ENCODE measurements at places on chromosomes 7 and 10. TPM values are rescaled to one million over a fixed set of nuclear protein-coding genes. Genes with fewer than 3 reads are reported as not detected.
A peak's percentile ranks its signal among the peaks of the same experiment; 100 is the strongest.

- DNase-seq = no peak
Measured at GRCh38 chr10:30537586-30537985, 92.0 kb downstream of the LYZL2 start.

DNA sequence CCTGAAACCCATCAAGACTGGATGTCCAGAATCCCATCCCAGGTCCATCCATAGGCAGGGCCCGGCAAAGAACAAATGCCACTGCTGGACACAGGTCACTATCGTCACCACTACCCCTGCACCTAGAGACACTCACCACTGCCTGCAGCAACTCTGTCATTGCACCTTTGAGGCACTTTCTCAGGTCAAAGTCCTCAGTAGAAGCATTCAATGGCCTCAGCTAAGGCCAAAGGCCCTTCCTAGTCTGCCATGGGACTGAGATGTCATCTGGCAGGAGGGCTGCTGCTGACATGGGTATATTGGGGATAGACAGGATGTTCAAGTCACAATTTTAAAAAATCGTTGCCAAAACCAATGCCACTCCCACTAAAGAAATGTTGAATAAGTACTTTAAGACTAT, 58.7 kb downstream of the GPAM start:
- DNase-seq = no peak

GRCh38 chr7:132751244-132751647, 175.0 kb upstream of the PLXNA4 start:
- no peak for DNase-seq

GRCh38 chr10:60605476-60605875, 172.8 kb upstream of the CDK1 start:
- DNase-seq = no peak

GRCh38 chr10:106712988-106713387, 451.5 kb downstream of the SORCS1 start:
- no peak for DNase-seq

GRCh38 chr7:138023618-138024342, 21.9 kb upstream of the CREB3L2 start:
- no peak for DNase-seq

DNA sequence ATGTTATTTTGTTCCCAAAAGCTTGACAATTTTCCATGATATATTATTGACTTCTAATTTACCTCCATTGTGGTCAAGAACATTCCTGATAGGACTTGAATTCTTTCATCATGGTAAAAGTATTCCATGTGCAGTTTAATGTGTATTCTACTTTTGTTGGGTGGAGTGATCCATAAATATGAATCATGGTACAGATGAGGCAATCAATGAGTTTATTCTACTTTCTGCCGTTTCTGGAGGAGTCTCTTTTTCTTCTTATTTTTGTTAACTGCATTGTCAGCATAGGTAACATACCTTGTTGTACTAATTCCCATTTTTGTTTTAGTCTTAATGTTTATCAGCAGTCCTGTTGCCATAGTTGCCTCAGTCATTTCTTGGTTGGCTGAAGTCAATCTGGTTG, 69.6 kb downstream of the SHOC2 start:
- DNase-seq = no peak

DNA sequence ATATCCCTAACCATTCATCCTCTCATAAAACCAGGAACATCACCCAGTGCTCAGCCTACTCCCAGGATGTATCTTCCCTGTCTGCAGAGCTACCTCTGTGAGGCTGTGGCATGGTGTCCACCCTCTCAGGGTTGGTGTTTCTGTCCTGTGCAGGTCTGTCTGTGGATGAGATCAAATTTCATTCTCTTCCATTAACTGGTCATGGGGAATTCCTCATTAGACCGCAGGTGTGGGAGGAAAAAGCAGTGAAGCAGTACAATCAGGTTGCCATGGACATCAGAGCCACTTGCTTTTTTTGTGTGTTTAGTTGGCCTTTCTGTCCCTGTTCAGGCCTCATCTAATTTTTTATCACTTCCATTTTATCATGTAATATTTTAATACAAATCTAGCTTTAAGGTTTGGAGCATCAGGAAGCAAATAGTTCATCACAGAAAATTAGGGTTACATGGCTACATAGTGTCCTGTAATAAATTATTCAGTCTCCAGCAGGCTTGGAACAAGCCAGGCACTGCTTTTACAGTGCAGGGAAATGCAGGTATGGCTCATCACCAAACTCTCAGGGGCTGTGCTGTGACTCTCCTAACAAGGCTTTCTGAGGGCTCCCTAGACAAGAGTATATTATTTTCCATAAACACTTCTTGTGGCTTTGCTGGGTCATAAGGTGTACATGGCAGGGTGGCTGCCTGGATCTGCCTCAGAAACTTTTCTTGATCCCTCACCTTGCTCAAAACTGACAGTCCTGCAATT, 594.9 kb upstream of the IGFBP3 start:
- no peak for DNase-seq

DNA sequence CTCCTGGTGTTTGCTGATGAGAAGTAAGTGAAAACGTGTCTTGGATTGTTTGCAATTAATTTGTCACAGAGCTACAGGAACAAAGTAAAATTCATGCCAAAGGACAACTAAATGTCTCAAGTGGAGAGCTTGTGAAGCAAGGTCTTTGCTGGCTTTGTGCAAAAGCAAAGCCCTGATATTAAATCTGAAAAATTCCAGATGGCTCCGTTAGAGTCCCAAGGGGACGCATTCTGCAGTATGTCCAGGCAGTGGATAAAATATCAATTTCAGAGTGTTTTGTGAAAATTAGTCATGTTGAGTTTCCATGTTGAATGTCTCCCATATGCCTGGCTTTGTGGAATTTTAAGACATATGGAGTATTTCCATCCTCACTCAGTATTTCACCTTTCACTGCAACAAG, 102.5 kb upstream of the PTN start:
- peak; percentile 77 for DNase-seq

GRCh38 chr7:137097111-137097510, 228.7 kb downstream of the CHRM2 start:
- DNase-seq = no peak

DNA sequence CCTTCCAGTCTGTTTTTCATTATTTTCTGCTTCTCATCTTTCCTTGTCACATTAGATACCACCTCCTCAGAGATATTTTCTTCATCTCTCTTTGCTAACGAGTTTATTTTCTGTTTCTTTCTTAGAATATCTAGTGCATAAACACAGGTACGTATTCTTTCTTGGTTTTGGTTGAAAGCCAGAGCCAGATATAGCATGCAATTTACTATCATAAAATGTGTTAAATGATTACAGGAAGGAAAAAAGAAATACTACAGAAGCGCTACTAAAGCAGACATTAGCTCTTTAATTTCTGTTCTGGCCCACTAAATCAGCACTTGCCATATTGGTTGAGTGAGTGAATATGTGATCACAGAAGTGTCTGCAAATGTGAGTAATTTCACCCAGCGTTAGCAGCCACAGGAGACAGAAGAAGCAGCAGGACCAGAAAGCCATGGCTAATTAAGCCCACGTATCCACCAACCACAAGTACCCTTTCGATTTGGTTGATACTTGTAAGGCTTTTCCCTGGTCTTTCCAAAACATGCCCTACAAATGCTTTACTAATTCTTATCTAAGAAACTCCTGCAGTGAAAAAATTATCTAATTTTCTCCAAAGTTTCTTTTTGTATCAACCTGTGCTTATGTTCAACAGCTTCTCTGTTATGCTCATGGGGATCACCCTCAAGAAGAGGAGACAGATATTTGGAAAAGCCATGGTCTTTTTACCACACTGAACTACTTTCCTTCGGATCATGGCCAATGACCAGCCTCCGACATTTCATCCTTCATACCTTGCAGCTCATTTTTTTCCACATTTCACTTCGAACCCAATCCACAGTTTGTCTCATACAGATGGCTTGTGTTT, 23.1 kb upstream of the MACC1 start:
- DNase-seq = no peak

GRCh38 chr7:117169907-117170306, 153.0 kb downstream of the WNT2 start:
- no peak for DNase-seq

OR2A42 gene
- 0.53 TPM for polyA plus RNA-seq

WDR86 gene
- polyA plus RNA-seq = 9.8 TPM

INA gene
- 0.22 TPM for polyA plus RNA-seq

GPR15LG gene
- not detected for polyA plus RNA-seq

Data from hindlimb muscle (tissue), 1 donor.